ENCODE measurements at places on chromosomes 5 and 9.

DNA sequence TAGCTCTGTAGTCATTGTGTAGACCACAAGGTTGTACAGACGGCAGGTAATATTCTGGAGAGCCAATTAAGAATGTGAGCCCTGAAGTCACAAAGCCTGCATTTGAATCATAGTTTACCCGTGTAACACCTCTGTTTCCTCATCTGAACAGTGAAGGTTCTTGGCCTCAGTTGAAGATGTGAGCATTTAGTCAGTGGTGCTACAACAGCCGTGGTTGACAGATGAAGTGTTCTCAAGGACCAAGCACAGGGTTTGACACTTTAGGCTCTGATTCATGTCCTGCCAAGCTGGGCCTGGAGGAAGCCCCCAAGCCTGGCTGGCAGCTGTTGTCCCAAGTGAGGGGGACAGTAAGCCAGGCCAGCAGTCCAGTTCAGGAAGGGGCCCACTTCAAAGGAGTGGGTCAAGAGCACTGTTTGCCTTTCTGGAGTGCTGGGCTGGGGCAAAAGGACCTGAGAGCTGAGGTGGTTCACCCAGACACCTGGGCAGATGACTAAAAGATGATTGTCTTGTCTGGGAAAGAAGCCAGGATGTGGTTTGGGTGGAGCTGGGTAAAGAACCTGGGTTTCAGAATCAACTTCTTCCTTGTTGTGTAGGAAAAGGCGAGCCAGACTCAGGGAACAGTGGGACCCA is 20.7 kb downstream of the FAXDC2 start:
- no peak for DNase-seq

DNA sequence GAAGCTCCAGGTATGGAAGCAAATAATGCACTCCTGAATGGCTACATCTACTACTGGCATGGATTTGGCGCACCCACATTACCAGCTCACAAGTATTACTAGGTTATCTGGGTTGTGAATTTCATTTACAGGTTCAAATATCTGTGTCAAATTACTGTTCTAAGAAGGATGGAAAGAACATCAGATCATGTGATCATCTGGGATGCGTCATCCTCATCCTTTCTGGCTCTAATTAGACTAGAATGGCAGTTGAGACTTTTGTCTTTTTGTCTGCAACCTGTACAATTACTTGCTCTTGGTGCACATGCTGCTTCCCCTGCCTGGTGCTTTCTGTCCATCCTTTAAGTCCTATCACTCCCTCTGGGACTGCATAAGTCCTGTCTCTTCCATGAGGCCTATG is 64.1 kb downstream of the PJA2 start:
- no peak for DNase-seq

GRCh38 chr9:107593224-107593870 is 103.8 kb upstream of the KLF4 start:
- no peak for DNase-seq

- no peak for DNase-seq
Observed at GRCh38 chr9:112179816-112180215, 4.7 kb upstream of the SUSD1 start.

GRCh38 chr5:10685115-10685521 is 75.9 kb downstream of the DAP start:
- no peak for DNase-seq

GRCh38 chr5:179533907-179534306 is 16.4 kb upstream of the RUFY1 start:
- no peak for DNase-seq

DNA sequence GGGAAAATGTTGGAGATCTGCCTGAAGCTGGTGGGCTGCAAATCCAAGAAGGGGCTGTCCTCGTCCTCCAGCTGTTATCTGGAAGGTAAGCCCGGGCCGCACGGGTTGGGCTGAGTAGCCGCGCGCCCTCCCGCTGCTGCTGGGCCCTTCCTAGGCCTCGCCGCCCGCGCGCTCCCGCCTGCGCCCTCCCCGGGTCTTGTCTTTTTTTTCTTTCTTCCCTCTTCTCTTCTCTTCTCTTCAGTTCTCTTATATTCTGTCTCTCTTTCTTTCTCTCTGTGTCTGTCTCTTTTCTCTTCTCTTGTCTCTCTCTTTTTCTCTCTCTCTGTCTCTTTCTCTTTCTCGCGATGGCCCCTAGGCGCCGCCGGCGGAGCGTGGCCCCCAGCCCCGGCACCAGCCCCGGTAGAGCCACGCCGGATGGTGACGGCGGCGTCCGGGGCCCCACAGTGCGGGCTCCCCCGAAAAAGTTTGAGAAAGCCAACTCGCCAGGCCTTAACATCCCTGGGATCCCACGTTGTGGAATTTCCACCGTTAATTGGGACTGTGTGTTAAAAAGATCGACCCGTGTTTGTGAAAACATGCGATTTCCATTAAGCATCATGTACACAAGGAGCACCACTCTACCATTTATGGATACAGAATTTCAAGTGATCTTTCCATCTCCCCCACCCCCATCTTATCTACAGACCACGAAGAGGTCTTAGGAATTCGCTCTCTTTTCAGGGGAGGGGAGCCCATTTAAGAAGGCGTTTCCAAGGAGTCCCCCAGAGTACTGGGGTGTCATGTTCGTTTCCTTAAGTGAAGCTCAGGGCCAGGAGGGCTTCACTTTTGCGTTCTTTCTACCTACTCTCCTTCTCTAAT is 616 bp downstream of the ABL1 start:
- peak; percentile 34 for DNase-seq

- DNase-seq: no peak
Observed at GRCh38 chr5:155129513-155129880, 115.9 kb downstream of the KIF4B start.

DNA sequence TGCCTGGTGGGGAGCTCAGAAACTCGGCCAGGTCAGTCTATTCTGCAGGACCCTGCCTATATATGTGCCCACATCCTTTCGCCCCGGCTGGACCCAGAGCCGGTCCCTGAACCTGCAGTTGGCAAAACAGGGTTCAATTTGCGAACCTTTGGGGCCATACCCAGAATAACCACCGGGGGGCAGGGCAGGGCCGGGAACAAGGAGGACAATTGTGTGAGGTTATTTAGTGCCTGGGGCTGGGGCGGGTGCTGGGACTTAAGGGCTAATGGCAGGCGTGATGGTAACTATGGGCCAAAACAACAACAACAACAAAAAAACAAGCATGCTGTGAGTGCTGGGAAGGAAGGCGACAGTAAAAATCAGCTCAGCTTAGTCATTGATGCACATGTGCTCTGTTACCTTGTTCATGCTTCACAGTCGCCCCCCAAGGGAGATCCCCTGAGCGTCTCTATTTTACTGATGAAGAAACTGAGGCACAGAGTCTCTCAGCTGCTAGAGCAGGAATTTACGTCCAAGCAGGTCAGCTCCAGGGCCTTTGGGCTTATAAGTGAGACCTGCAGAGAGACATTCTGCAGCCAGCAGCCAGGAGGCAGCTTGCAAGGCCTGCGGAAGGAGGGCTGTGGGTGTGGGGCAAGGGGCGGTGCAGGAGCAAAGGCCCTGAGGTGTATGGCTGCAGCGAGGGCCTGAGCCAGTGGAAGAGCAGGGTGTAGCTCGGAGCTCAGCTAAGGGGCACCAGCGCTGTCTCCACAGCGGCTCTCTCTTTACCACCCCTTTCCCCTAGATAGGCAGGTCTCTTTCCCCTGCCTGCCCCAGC is 106.0 kb downstream of the PHF2 start:
- DNase-seq: peak; percentile 58

- peak; percentile 21 for DNase-seq
Observed at GRCh38 chr5:137665678-137666460, 70.0 kb downstream of the KLHL3 start.

DNA sequence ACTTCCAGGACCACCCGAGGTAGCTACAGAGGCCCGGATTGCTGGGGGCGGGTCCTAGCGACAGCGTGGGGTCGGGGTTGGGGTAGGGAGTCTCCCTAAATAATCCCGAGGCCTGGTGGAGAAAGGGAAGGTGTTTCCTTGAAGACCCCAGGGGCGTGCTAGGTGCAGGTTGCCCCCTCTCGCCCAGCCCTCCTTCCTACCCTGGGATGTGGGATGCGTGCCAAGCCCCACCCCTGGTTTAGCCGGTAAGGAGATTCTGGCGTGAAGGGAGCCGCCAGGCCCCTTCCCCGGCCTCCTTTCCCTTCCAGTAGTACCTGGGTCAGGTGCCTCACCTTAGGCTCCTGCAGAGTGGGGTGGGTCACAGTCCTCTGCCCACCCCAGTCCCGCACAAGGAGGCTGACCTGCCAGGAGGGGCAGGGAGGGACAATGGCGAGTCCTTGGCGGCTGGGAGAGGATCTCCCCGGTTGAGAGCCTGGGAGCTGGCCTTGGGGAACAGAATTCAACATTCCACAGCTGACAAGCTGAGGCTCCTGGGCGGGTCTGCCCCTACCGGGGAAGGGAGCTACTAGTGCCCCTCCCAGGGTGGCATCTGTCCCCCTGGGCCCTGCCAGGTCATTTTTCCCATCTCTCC is 674 bp downstream of the TSPAN17 start:
- no peak for DNase-seq

GRCh38 chr5:77898385-77898784 is 122.2 kb upstream of the TBCA start:
- no peak for DNase-seq

- DNase-seq: no peak
Observed at GRCh38 chr5:174247301-174247700, 201.8 kb downstream of the NSG2 start.

All from activated CD8-positive, alpha-beta memory T cell treated with anti-CD3 and anti-CD28 coated beads, Interleukin-2, amount 50 U/mL, for 4 hours (primary cell).